Effector memory CD8-positive, alpha-beta T cell (primary cell): ENCODE measurements at places on chromosomes 2 and 18.

GRCh38 chr2:184799379-184799778 is 201.1 kb downstream of the ZNF804A start:
- DNase-seq: no peak

GRCh38 chr2:46539327-46540276 is 60.2 kb downstream of the TMEM247 start:
- DNase-seq: no peak

DNA sequence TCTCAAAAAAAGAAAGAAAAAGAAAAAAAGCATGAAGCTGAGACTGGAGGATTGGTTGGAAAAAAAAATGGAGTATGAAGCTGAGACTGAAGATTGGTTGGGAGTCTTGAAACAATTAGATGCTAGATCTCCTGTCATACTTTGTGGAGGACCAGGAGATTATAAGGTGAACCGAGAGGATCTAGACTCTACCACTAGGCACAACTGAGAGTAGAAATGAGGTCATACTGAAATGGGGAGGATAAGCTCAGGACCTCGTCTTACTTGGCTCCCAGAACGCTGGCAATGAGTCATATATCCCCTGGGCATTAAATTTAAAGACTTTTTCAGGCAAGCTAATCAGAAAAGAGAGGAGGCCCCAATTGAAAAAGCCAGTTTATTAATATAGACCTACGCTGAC is 3.3 kb upstream of the ORC2 start:
- DNase-seq: no peak

GRCh38 chr2:68157002-68157401 is 686 bp upstream of the PNO1 start:
- no peak for DNase-seq

- DNase-seq: no peak
These were observed 263.4 kb downstream of the PTPRM start for GRCh38 chr18:7830468-7830867.

DNA sequence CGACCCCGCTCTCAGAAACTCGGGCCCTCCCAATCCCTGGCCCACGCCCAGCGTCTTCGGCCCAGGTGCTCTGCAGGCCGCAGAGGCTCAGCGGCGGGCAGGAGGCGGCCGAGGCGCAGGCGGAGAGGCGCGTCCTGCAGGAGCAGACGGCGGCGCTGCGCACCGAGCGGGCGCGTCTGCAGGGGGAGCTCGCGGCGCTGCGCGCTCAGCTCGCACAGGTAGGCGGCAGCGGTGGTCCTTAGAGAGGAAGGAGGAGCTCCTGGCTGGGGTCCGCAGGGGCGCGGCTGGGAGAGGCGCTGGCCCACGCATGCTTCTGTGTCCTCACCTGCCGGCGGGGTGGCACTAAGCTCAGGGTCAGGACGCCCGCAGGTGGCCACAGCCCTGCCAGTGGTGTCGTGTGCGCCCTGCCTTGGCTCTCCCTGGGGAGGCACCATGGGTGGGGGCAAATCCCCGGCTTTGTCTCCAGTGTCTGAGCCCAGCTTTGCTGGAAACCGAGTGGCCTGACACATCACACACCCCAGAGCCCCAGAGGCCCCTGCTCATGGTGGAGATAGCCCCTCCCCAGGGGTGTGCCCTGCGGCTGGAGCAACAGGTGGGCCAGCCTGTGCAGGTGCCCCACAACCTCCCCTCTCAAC is 14.9 kb upstream of the SNED1 start:
- DNase-seq: no peak
